ENCODE measurements at places on chromosomes 12 and 14.

- DNase-seq = no peak
Observed at GRCh38 chr12:98438656-98439230, 76.6 kb upstream of the TMPO start.

DNA sequence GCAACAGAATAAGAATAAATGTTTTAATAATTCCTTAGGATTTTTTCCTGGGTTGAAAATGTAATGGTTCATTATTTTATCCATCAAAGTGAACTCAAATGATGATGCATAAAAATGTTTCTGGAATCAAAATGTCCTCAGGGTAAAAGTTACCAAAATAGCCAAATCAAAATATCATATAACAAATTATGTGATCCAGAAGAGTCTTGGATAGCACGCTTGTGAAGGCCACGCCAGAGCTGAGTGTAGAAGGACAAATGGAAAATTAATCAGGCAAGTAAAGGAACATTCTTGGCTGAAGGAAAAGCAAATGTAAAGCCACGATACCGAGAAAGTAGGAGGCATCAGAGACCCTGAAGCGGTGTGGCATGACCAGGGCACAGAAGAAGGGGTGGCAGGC lies 169.2 kb downstream of the CAPZA3 start:
- no peak for DNase-seq

DNA sequence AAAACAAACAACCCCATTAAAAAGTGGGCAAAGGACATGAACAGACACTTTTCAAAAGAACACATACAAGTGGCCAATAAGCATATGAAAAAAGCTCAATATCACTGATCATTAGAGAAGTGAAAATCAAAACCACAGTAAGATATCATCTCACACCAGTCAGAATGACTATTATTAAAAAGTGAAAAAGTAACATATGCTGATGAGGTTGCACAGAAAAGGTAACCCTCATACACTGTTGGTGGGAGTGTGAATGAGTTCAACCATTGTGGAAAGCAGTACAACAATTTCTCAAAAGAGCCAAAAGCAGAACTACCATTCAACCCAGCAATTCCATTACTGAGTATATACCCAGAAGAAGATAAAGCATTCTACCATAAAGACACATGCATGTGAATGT lies 18.2 kb downstream of the PDE6H start:
- DNase-seq = no peak

- DNase-seq = no peak
Observed at GRCh38 chr12:13816394-13816793, 165.0 kb downstream of the GRIN2B start.

DNA sequence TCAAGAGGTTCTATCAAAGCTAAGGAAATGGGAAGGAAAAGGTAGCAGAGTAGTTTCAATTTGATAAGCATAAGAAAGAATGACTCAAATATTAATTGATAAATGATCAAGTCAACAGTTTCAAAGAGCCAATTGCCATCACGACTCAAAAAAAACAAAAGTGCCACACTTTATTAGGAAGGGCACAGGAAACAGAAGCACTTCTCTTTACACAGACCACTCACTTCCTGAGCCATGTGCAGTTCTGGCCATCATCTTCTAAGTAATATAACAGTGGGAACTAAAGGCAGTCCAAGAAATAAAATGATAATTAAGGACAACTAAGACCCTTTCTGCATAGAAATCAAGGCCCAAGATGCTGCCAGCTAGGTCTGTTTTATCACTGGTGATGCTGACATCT lies 13.2 kb downstream of the TM7SF3 start:
- DNase-seq = no peak

- no peak for DNase-seq
Observed at GRCh38 chr12:5708371-5708770, 236.7 kb downstream of the ANO2 start.

GRCh38 chr12:107045186-107045585 lies 48.2 kb downstream of the CRY1 start:
- DNase-seq = no peak

GRCh38 chr12:113462117-113462774 lies 9.4 kb downstream of the LHX5 start:
- no peak for DNase-seq

DNA sequence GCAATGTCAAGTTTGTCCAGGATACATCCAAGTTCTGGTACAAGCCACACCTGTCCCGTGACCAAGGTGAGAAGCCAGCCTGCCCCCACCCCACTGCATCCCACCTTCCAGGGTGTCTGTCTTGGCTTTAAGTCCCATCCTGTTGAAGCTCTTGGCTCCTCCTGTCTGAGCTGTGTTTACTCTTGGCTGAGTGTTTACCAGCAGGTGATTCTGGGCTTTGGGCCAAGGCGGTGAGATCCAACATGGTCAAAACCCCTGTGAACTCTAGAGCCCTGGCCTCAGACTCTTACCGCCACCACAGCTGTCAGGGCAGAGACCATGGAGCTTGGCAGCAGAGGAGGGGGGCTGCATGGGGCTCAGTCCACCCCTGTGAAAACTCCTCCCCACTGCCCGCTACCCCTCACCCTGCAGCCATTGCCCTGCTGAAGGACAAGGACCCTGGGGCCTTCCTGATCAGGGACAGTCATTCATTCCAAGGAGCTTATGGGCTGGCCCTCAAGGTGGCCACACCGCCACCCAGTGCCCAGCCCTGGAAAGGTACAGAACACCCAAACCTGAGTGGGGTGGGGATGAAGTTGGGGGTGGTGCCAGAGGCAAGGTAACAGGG lies 11.6 kb downstream of the TNS2 start:
- DNase-seq = no peak

GRCh38 chr12:132583411-132583710 lies 27.0 kb downstream of the LRCOL1 start:
- no peak for DNase-seq

DNA sequence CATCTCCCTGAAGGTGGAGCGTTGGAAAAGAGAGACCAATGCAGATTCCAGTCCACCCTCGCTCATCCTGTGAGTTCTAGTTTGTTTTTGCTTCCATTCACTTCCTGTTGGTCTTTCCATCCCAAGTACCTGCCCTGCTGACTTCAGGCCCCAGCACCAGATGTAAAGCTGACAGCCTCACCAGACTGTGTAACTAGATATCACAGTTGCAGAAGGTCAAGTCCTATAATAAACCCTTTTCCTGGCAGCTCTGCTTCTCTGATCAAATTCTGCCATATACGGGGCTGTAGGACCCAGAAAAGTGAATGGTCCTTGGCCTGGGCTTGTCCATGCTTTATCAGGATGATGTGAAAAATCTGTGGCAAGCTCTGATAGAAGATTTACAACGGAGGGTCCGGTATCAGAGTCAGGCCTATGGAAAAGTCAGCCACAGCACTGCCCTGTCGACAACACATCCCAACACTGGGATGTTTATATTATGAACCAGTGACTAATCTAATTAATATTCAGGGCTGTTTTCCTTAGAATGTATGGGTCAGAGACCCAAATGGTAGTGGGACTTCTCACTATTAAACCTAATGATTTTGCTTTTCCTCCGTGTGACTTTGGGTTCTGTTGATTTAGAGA lies 42.1 kb downstream of the CCDC175 start:
- DNase-seq = no peak

- no peak for DNase-seq
Observed at GRCh38 chr12:51959211-51959610, 7.7 kb downstream of the ACVR1B start.
